ENCODE measurements at places on chromosomes 11 and 22.

DNA sequence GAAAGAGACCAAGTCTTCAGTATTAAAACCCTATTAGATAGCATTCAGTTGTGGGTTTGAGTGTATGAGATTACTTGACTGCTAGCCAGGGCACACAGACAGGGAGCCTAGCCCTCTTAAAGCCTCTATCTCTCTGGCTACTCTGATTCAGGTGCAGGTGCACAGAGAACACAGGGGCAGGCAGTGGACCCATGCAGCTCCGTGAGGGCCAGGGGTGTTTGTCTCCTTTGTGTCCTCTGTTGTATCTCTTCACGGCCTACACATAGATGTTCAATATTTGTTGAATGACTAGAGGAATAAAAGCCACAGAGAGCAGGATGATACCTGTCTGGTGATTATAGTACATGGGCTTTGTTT is 21.5 kb upstream of the AIFM3 start:
- H3K27me3 ChIP-seq, result no peaks in the 10 kb centered on the region
- peaks cover 37% of the 10 kb centered on the region for H3K4me1 ChIP-seq
- H3K36me3 ChIP-seq, result peaks cover 1% of the 10 kb centered on the region
- peak overlapping the region; percentile 71 for H3K27ac ChIP-seq
- no peak for DNase-seq

DNA sequence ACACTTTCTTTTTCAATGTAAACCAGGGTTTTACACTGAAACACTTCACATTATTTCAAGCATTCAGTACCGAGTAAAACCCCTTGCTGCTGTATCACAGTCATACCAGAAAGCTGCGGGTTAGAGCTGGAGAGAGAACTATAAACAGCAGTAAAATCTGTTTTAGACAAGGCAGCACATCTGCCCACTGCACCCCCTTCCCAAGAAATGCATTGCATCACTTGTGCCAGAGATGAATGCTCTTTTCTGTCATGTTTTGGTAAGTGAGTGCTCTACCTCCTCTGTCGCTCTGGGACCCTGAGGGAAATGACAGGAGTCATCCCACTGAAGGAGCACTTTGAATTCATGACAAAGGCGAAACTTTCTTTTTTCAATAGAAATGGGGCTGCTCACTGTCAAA is 107.2 kb downstream of the MAML2 start:
- no peaks in the 10 kb centered on the region for H3K36me3 ChIP-seq
- no peak overlapping the region for H3K4me3 ChIP-seq
- H3K27me3 ChIP-seq, result no peaks in the 10 kb centered on the region
- H3K27ac ChIP-seq, result no peak overlapping the region
- H3K4me1 ChIP-seq, result no peaks in the 10 kb centered on the region
- DNase-seq, result no peak

- H3K27ac ChIP-seq, result no peak overlapping the region
- DNase-seq, result no peak
- no peaks in the 10 kb centered on the region for H3K36me3 ChIP-seq
- no peaks in the 10 kb centered on the region for H3K27me3 ChIP-seq
Measured at GRCh38 chr11:50182486-50182885, 149.8 kb downstream of the OR4C45 start.

- H3K36me3 ChIP-seq, result no peaks in the 10 kb centered on the region
- peak overlapping the region; percentile 57 for H3K4me3 ChIP-seq
- DNase-seq, result no peak
- H3K27me3 ChIP-seq, result no peaks in the 10 kb centered on the region
Measured at GRCh38 chr11:133950874-133951326, 5.9 kb downstream of the IGSF9B start.

- no peaks in the 10 kb centered on the region for H3K27me3 ChIP-seq
- no peaks in the 10 kb centered on the region for H3K4me1 ChIP-seq
Measured at GRCh38 chr11:102920118-102920684, 35.3 kb downstream of the MMP13 start.

GRCh38 chr11:72112978-72113808 is 698 bp upstream of the ANAPC15 start:
- H3K4me1 ChIP-seq, result peaks cover 4% of the 10 kb centered on the region
- no peak for DNase-seq
- H3K27ac ChIP-seq, result peak overlapping the region; percentile 88
- peak overlapping the region; percentile 80 for H3K4me3 ChIP-seq

GRCh38 chr22:41382098-41382578 is 396 bp downstream of the TEF start:
- peaks cover 20% of the 10 kb centered on the region for H3K4me1 ChIP-seq
- DNase-seq, result peak; percentile 89
- no peaks in the 10 kb centered on the region for H3K36me3 ChIP-seq

All from psoas muscle (tissue), 8 donors.